Suprapubic skin (tissue), 4 donors: ENCODE measurements at places on chromosomes 5 and 9. TPM values are rescaled to one million over a fixed set of nuclear protein-coding genes. Genes with fewer than 3 reads are reported as not detected.

GRCh38 chr5:170252109-170252508 is 19.3 kb downstream of the C5orf58 start:
- DNase-seq: no peak

- DNase-seq: no peak
Measured at GRCh38 chr9:132037458-132037857, 42.2 kb downstream of the MED27 start.

DNA sequence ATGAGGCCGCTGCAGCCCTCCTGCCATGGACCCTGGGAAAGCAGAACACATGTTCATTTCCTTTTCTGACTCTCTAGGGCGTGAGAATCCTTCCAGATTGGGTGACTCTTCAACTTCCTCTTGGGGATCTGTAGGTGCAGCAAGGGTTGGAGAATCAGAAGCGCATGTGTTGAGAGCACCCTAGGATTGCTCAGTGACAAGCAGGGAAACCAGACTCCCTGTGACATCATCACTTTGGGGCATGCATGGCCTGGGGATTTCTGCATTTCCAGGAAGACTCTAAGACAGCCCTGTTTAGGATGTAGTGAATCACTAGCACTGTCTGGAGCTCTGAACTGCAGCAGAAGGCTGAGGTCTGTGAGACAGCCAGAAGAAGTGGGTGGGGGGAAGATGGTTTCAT is 15.1 kb upstream of the LCP2 start:
- DNase-seq: no peak

SLC30A5 gene
- total RNA-seq: 39.3 TPM
